Frontal cortex (tissue), 4 donors: ENCODE measurements at places on chromosomes 12 and 14. TPM values are rescaled to one million over a fixed set of nuclear protein-coding genes. Genes with fewer than 3 reads are reported as not detected.

DNA sequence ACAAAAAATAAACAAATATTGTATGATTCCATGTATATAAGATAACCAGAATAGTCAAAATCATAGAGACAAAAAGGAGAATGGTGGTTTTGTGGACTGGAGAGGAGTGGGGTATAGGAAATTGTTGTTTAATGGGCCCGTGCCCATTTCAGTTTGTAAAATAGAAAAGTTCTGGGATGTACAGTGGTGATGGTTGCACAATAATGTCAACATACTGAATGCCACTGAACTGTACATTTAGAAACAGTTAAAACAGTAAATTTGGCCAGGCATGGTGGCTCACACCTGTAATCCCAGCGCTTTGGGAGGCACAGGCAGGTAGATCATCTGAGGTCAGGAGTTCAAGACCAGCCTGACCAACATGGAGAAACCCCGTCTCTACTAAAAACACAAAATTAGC lies 40.1 kb downstream of the NUMB start:
- DNase-seq, result no peak

GRCh38 chr14:90985601-90986242 lies 74.7 kb downstream of the RPS6KA5 start:
- DNase-seq, result no peak

- no peak for DNase-seq
Measured at GRCh38 chr14:91303091-91303923, 58.8 kb upstream of the GPR68 start.

- no peak for DNase-seq
Measured at GRCh38 chr14:69244946-69245345, 15.0 kb upstream of the GALNT16 start.

- no peak for DNase-seq
Measured at GRCh38 chr12:3161861-3162260, 84.7 kb downstream of the TSPAN9 start.

DNA sequence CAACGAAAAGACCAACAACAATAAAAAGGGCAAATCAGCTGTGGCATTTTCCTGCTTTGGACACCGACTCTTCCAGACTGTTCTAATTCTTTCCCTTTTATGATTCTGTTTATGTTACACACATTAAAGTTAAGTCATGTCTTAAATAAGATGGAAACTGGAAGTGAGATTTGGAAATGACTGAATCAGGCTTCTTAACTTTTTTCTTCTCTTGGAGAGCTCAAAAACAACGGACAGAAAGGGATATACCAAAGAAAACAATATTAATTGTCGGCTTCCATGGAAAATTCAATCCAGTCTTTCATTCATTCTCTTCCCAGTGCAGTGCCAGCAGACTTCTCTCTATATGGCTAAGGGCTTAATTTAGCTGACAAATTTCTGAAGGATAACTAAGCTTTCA lies 214.9 kb upstream of the DDHD1 start:
- no peak for DNase-seq

GRCh38 chr12:10113920-10114319 lies 15.1 kb upstream of the CLEC1A start:
- no peak for DNase-seq

DNA sequence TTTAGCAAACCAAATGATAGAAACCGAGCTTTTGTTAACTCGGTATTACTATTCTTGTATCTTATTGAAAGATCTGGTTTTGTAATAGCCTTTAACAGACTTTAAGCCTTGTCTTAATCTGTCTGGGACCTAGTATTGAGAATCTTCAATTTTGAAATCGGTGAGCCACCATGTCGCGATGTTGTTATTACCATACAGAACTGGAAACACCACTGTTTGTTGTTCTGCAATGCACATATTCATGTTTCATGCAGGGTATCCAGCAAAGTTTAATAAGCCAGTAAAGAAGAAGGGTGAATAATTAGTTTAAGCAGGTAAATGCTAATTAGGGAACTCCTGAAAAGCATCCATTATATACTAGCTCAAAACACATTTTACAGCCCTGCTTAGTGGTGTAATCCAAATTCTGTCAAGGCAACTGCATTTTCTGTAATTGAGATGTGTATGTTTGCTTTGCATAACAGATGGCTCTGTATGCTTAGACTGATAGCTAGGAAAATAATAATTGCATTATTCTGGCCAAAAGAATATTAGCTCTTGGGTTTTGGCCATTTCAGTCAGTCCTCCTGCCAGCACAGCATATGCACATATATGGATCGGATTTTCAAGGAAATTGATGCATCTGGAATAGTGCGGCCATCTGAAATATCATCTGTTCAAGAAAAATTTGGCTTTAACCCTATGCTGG lies 389.2 kb downstream of the EGLN3 start:
- DNase-seq, result no peak

The GRIN2B gene
- total RNA-seq, result 75.4 TPM

- no peak for DNase-seq
Measured at GRCh38 chr12:105554223-105554678, 223.8 kb downstream of the C12orf75 start.

GRCh38 chr14:54450535-54450934 lies 9.4 kb upstream of the CNIH1 start:
- DNase-seq, result no peak

- DNase-seq, result no peak
Measured at GRCh38 chr12:124637581-124637981, 70.2 kb upstream of the NCOR2 start.

DNA sequence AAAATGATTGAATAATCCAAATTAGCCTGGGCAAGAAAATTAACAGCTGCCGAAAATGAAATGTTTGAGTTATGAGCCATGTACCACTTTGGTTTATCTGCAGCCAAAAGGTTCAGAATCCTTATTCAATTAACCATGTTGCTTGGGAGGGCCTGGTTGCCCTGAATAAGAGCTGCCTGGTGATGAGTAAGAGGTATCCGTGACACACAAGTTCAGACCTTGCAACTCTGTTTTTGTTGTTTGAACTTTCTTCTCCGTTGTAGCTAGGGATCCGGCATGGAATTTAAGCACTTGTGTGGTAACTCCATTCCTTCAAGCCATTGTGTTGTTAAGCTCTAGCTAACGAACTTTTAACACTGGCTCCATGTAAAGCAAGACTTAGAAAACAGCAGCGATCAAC lies 35.7 kb downstream of the FOXA1 start:
- no peak for DNase-seq

DNA sequence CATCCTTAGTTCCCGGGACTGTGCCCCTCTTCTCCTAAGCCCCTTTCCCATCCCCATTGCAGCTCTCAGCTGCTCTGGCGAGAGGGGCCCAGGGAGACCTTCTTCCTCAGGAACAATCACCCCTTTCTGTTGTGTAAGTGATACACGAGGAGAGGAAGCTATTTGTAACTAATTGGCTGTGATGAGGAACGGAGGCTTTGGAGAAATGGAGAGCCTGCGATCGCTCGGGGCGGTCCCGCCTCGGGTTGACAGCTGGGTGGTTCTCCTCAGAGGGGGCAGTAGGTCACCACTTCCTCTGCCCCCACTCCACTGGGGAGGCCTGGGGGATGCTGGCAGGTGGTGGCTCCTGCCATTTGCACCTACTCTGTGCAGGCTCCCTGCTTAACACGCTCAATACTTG lies 6.6 kb upstream of the PGF start:
- DNase-seq, result no peak

- DNase-seq, result no peak
Measured at GRCh38 chr14:22847661-22848341, 11.4 kb downstream of the MMP14 start.

- peak; percentile 38 for DNase-seq
Measured at GRCh38 chr12:12563290-12563928, 746 bp upstream of the DUSP16 start.

The CPM gene
- 2.9 TPM for total RNA-seq
